ENCODE measurements at places on chromosomes 5 and 9.

DNA sequence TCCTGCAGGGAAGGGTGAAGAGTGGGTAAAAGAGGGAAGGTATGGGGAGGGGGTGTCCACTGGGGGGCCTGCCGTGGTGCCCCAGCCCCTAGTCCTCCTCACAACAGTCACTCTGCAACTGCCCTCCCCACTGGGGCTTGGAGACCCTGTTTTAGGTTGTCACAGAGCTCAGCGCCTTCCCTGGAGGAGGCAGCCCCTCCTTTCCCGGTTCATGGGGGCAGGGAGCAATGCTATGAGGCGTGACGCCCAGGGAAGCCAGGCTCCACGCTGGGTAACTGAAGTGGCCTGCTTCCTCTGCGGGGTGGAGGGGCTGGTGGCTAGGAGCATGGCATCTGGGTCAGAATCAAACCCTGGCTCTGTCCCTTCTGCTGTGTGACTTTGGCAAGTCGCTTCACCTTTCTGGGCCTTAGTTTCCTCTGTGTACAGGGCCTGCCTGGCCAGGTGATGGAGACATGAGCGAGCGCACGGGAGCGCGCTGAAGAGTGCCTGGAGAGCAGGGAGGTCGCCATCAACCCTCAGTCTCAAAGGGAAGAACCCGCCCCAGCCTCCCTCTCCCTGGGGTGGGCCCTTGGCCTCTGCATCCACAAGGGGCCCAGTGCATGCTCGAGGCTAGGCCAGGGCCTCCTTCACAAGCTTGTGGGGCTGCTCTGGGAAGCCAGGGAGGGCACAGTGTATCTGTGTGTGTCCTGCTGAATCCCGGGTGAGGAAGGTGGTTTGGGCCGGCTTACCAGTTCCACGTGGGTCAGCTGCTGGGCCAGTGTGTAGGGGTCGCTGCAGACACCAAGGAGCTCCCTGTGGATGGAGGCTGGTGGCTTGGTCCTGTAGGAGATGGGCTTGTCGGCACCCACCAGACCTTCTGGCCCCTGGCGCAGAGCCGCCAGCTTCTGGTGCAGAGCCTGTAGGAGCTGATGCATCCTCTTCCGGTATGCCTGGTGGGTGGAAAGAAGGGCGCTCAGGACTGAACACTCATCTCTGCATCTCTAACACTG, 56.4 kb upstream of the RNF130 start:
- no peak for DNase-seq

DNA sequence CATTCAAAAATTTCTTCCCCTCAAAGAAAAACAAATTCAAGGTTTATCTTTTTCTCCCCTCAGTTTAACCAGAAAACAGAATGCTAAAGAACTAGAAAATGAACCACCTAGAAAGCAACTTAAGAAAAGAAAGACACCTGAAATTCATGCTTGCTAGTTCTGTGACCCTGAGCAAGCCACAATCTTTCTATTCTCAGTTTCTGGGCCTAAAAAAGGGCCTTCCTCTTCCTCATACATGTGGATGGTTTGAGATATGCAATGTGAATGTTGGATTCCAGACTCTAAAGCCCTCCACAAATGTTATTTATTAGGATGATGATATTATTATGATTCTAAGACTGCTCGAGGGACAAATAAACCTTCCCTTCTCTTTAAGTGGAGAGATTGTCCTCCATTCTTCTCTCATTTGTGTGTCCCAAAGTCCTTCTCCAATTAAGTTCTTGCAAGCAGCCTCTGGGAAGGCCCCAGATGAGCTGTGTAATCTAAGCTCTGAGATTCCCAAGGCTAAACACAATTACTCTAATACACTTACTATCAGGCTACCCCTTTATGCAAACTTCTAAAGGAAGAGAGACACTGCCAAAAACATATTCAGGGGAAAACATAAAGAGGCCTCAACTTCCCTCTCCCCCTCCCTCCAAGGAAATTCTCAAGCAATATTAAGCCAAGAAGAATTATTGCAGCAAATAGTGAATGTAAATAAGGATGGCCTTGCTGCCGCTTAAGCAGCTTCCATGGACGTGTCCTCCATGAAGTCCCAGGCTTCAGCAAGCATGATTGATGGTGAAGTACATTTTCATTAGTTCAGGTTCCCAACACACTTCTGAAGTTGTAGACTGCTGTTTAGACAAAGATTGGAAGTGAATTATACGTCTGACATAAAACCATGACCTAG, 80.2 kb downstream of the PRKACG start:
- no peak for DNase-seq

GRCh38 chr5:89087551-89088318, 204.8 kb upstream of the MEF2C start:
- no peak for DNase-seq

DNA sequence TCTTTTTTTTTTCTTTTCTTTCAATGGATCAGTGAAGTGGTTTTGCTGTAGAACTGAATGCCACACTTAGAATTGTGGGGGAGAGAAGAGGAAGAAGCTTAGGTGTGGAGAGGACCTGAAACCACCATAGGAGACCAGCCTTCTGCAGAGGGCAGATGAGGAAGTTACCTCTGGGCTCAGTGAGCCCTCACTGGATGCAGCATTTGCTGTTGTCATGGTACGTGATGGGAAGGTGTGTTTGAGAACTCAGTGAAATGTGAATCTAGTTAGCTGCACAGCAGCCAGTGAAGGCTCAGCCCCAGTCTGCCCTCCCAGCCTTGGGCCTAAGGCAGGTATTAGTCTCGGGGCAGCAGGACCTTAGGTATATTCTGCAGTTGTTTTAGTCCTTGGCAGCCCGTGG, 17.5 kb downstream of the CYFIP2 start:
- no peak for DNase-seq

DNA sequence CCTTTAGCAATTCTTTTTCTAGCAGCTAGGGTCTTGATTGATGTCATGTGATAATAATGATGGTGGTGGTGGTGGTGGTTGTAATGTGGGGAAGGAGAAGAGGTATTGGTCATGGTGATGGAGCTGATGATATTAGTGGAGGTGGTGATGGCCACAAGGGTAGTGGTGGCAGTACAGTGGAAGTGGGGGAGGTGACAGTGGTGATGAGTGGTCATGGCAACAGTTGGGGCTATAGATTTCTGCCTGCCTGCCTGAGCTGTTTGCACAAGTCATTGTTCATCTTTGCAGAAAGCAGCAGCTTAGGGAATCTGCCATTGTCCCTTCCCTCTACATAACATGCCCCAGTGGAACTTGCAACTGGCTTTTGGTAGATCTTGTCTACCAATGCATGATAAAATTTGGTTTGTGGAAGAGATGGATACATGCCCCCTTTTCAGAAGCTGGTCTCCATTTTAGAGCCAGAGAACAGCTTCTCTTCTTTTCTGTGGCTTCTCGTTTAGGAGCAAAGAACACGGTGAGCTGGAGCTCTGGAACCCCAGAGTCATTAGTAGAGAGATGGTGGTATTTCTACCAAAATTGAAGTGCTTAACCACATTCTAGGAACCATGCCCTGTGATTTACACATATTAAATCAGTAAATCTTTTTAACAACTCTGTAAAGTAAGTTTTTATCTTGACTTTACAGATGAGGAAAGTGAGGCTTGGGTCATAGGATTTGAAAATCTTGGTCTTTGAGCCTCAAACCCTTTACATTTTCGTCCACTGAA, 100.3 kb downstream of the AOPEP start:
- DNase-seq = no peak

GRCh38 chr5:158869854-158870253, 229.9 kb downstream of the EBF1 start:
- DNase-seq = no peak

- DNase-seq = no peak
Observed at GRCh38 chr5:128014578-128014977, 69.0 kb upstream of the SLC12A2 start.

DNA sequence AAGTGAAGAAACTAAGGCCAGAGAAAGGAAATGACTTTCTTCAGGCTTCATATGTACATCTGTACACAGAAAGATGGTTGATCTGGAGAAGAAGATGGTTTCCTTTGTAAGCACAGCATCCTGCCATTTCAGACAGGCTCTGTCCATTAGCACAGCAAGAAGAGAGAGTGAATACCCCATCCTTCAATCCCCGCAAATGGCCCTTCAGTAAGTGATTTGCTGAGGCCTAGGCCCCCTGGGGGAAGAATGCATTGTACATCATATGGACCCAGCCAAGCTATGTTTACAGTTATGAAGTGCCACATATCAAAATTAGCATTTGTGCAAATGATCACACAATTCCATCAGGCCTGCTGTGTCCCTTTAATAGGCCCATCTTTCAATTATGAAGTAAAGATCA, 657.4 kb downstream of the BRINP1 start:
- no peak for DNase-seq

DNA sequence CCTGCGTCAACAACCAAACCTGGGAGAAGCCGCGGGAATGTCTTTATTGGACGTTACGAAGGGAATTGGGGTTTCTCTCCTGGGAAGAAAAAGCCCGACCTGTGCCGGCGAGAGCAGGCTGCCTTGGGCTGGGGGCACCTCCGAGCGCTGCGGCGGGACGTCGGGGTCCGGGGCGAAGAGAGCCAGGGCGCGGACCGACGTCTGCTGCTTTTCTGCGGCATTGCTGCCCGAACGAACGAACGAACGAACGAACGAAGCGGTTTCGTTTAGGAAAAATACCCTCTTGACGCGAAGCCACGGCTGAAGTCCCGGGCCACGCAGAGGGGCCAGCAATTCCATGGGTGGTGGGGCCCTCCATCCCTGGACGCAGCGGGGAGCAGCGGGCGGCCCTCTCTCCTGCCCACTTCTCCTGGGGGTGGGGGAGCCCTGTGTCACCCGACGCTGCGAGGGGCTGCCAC, 4.8 kb upstream of the PITX1 start:
- no peak for DNase-seq

DNA sequence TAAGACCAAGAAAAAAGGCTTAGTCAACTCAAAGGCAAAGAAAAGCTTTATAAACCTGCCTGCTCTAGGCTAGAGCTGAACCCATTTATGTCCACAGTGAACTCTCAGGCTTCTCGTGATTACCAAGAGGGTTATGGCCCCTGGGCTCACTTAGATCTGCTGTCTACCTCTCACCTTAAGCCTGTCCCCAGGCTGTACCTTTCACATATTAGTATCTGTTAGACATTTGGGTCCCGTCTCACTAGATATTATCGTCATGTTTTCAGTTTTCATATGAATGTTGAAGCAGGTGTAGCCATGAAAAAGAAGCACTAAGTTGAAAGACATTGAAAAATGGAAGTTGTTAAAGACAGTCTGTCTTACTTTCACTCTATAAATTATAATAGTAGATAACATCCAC, 75.2 kb upstream of the COX7C start:
- no peak for DNase-seq

DNA sequence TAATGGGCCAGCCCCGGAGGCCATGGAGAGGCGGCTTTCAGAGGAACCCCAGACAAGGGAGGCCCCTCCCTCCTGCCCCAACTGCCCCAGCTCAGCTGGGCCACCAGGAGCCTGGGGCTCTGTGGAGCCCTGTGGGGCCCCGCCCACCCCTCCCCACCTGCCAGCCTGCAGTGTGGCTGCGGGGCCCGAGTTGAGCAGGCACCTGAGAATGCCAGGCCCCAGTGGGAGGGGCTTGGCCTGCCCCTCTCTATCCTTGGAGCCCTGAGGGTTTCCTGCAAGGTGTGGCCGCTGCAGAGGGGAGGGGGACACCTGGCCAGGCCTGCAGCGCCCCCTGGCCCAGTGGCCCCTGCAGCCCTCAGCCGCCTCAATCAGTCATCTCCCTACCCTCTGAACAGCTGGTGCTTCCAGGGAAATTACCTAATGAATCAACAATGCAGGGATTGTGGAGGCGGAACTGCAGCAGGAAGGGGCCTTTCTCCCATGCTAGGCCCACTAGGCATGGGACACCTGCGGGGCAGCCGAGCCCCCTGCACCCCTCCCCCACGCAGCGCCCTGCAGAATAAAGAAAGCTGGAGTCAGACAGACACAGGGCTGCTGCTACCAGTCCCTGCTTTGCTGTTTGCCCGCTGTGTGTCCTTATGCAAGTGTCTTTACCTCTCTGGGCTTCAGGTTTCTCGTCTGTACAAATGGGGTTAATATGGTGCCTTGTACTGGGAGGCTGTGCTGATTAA, 48.0 kb downstream of the LMX1B start:
- no peak for DNase-seq

- no peak for DNase-seq
Observed at GRCh38 chr5:96004754-96005153, 43.1 kb upstream of the ELL2 start.

DNA sequence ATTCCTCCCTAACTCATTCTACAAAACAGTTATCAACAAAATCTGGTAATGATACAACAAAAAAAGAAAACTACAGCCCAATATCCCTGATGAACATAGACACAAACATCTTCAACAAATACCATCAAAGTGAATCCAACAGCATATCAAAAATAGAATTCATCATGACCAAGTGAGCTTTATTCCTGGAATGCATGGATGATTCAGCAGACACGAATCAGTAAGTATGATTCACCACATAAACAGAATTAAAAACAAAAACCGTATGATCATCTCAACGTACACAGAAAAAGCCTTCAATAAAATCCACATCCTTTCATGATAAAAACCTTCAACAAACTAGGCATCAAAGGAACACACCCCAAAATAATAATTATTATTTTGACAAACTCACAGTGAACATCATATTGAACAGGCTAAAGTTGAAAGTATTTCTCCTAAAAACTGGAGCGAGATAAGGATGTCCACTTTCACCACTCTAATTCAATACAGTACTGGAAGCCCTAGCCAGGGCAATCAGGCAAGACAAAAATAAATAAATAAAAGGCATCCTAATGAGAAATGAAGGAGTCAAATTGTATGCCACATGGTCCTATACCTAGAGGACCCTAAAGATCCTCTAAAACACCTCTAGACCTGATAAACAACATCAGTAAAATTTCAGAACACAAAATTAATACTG, 305.1 kb upstream of the RGMB start:
- DNase-seq = no peak

DNA sequence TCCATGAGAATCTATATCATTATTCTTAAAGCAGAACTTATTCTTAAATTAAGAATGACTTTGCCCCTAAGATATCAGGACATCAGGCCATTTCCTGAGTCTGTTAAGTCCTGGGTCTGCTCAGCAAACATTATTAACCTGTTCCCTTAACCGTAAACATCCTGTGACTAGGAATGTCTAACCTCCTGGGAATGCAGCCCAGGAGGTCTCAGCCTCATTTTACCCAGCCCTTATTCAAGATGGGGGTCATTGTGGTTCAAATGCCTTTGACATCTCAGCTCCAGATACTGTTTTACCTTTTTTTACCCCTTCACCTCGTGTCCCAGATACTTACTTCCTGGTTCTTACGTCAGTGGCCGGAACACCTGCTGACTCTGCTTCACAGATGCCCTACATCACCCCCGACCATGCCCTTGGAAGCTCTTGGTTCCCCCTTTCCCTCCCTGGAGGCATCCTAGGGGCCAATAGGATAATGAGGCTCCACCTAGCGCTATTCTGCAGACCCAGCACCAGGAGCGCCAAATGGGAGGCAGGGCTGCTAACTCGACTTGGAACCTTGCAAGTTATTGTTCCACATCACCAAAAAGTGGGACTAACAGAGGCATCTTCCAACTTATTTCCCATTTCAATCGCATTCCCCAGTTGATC, 182.5 kb downstream of the MED10 start:
- no peak for DNase-seq

- no peak for DNase-seq
Observed at GRCh38 chr5:124111886-124112285, 599.9 kb downstream of the CSNK1G3 start.

- no peak for DNase-seq
Observed at GRCh38 chr5:159826351-159827214, 89.7 kb upstream of the ADRA1B start.

- no peak for DNase-seq
Observed at GRCh38 chr5:94731471-94731870, 113.0 kb downstream of the SLF1 start.

GRCh38 chr5:150247726-150248125, 41.8 kb downstream of the CAMK2A start:
- no peak for DNase-seq
